NCI-H748 treated with DMSO at 0.1 percent for 48 hours (cell line): ENCODE measurements at places on chromosomes 1 and 21.

DNA sequence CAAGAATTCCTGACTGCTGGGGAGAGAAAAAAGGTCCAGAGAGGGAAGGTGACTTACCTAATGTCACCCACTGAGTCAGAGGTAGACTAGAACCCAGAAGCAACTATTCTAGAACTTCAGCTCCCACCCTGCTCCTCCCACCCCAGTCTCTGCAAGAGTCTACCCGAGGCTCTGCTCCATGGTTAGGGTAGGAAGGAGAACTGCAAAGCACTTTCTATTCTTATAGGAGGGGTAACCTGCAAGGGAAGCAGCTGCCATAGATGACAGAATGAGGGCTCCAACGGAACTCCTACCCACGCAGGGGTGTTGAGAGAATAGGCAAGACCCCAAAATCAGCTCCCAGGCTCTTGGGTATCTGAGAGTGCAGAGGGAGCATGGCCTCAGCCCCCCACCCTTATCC is 4.3 kb downstream of the SLC9A1 start:
- DNase-seq = no peak

DNA sequence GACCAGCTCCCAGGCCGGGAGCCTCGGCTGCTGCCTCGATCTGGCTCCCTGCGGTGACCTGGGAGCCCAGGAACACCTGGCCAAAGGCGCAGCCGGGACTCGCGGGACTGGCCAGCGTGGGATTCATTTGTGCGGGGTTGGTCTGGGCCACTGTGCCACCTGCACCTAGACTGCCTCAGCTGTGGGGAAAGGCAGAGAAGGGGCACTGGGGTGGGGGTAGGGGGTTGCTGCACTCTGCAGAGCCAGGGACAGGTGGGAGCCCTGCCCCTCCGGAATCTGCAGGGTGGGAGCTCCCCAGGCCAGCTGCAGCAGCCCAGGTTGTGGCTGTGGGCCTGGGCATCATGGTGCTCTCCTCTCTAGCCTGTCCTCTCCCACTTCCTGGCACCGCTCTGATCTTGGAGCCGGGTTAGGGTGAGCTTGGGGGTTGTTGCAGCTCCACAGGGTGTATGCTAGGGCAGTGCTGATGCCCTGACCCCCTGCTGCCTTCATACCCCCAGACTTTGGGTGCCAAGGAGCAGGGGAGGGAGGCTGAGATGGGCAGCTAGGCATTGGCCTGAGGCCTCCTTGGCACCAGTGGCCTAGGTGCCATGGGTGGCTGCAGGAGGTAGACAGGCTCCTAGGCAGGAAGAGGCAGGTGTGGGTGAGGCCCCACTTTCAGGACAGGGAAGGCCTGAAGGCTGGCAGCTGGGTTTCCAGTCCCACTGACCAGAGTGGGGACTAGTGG is 57.5 kb upstream of the ETV3 start:
- DNase-seq = no peak

- no peak for DNase-seq
Observed at GRCh38 chr1:109864930-109865612, 45.6 kb upstream of the CSF1 start.

DNA sequence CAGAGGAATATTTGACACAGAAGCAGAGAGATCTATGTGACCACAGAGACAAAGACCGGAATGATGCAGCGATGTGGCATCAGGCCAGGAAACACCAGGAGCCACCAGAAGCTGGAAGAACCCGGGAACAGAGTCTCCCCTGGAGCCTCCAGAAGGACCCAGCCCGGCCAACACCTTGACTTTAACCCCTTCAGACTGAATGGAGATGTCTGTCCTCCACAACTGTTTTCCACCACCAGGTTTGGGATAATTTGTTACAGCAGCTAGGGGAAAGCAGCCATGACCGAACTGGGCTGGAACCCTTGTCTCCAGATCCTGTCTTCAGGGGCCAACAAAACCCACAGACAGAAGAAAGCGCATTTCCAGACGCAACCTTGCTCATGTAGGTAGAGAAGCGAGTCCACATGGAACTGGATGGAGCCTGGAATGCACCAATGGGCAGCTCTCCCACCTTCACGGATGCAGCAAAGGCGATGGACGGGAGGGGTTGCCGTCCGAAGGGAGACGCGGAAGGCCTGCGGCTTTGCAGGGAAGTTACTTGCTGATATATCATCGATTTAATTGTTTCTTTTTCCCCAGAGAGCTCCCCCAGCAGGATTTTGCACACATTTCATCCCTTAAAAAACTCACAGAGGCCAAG is 396.6 kb downstream of the NPHP4 start:
- no peak for DNase-seq

GRCh38 chr1:42279055-42279454 is 56.0 kb downstream of the FOXJ3 start:
- no peak for DNase-seq

DNA sequence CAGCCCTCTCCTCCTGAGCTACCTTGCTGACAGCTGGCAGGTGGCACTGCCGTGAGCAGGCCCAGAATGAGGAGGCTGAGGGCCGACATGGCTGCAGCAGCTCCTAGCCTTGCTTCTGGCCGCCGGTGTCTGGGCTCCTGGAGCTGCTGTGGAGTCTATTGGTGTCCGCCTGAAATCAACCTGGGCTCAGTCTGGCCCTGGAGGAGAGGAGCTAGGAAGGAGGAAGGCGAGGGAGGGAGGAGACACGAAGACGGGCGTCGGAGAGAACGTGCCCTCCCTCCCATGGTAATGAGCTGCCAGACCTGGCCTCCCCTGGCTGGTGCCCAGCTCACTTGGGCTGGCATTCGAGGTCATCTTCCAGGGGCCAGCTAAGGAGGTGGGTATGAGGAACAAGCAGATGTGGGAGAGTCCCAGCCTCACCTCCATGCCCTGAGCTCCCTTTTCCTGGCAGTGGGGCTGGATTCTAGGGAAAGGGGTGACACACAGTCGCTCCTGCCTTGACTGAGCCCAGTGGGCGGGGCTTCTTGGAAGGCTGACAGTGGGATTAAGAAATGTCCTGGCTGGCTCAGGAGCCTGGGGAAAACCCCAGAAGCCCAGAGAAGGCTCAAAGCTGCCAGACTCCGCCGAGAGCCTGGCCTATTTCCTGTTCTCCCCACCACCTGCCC is at the start of gene PDZK1IP1:
TSS of gene PDZK1IP1 (minus strand) at position 193 of the 665 bp plus-strand sequence. CDS start at position 89, 104 bp downstream.
- no peak for DNase-seq

DNA sequence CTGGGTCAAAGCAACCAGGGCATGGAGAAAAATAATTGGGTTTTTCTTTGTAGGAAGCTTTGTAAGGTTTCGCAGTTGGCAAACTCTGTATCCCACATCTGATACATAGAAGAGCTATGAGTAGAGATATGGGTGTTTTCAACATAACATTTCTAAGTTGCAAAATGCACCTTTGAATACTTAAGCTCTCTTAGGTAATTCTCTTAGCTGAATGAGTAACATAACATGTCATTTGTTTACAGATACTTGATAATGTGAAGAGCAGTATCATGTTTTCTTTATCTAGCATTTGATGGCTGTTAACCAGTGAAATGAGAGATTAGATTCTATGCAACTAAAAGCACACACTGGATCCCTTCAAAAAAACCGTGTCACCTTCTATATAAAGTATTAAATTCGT is 21.6 kb downstream of the RAVER2 start:
- no peak for DNase-seq

GRCh38 chr1:199272628-199273086 is 633.8 kb downstream of the PTPRC start:
- no peak for DNase-seq

- no peak for DNase-seq
Observed at GRCh38 chr1:8670371-8670818, 147.0 kb downstream of the RERE start.

DNA sequence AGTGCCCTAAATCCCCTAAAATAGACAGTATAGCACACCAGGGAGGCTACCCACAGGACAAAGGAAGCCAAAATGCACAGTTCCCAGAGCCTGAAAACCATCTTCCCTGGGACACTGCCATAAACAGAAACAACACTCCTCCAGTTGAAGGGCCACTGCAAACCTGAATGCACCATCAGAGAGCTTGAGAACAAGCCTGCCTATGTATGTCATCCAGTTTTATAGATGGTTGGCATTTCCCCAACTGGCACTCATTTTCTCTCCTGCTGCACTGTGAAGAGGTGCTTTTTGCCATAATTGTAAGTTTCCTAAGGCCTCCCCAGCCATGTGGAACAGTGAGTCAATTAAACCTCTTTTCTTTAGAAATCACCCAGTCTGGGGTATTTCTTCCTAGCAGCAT is 169.0 kb downstream of the AGBL4 start:
- DNase-seq = no peak

- DNase-seq = no peak
Observed at GRCh38 chr1:54818461-54819194, 17.5 kb upstream of the TTC22 start.

- DNase-seq = no peak
Observed at GRCh38 chr1:63670164-63670563, 77.0 kb downstream of the PGM1 start.

GRCh38 chr1:29180497-29181412 is 945 bp downstream of the SRSF4 start:
- DNase-seq = peak; percentile 47

- no peak for DNase-seq
Observed at GRCh38 chr1:227401562-227402342, 83.5 kb upstream of the CDC42BPA start.

DNA sequence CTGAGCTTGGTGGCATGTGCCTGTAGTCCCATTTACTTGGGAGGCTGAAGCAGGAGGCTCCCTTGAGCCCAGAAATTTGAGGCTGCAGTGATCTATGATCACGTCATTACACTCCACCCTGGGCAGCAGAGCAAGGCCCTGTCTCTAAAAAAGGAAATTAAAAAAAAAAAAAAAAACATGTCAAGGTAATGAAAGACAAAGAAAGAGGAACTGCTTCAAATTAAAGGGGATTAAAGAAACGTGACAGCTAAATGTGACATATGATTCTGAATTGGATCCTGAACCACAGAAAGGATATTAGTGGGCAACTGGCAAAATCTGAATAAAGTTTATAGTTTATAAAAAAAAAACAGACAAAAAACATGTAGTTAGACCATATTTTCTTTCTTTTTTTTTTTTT is 3.8 kb upstream of the C2CD4D start:
- DNase-seq = no peak

- no peak for DNase-seq
Observed at GRCh38 chr1:37622131-37622530, 12.6 kb downstream of the RSPO1 start.

- no peak for DNase-seq
Observed at GRCh38 chr1:186055846-186056245, 319.2 kb downstream of the TPR start.

GRCh38 chr1:21703318-21703963 is 34.3 kb upstream of the RAP1GAP start:
- DNase-seq = no peak

GRCh38 chr1:9050803-9051202 is 18.6 kb downstream of the SLC2A5 start:
- no peak for DNase-seq

GRCh38 chr1:40929155-40929554 is 50.3 kb upstream of the CTPS1 start:
- no peak for DNase-seq

DNA sequence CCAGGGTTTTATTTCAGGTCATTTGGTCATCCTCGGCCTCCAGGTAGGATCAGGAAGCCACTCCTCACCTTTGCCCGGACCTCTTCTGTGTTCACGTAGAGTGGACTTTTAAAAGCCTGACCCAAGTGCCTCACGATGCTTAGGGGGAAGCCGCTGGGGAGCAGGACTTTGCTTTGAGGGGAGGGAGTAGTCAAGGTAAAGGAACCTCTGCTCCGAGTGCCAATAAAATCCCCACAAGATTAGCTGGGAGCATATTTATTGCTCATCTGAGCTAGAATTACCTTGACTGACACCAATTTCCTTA is 603 bp upstream of the DHRS3 start:
- no peak for DNase-seq

- DNase-seq = no peak
Observed at GRCh38 chr21:36478207-36478701, 1.7 kb downstream of the CLDN14 start.

DNA sequence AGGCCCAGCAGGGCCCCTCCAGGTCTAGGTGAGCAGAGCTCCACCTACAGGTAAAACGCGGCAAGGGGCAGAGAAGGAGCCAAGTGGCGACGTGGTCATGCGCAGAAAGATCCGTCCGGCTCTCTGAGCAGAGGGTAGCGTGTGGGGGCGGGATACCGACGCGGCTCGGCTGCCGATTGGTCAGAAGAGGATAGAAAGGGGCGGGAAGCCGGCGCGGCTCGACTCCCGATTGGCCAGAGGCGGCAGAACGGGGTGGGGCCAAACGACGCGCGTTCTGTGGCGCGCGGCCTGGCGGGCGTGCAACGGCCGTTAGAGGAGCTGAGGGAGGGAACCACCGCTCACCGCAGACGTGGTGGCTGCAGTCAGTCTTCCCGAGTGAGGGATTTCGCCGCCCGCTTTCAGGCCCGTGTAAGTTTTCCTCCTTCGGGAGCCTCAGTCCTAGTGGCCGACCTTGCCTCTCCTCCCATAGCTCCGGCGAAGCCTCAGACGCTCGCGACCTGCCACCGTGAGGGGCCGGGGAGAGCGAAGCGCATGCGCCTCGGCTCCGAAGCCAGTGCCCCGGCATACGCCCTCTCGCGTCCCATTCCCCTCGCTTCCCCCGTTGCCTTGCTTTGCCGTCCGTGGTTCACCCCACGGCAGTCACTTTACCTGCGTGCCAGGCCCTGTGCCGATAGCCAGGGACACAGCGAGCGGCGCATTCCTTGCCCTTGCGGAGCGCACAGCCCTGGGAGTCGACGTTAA is at the start of gene CEP85:
TSS of gene CEP85 (plus strand) at position 298 of the 741 bp plus-strand sequence. CDS start 5,584 bp downstream, outside the sequence.
- peak; percentile 91 for DNase-seq

GRCh38 chr1:25066731-25067517 is 136.8 kb upstream of the RUNX3 start:
- DNase-seq = no peak

DNA sequence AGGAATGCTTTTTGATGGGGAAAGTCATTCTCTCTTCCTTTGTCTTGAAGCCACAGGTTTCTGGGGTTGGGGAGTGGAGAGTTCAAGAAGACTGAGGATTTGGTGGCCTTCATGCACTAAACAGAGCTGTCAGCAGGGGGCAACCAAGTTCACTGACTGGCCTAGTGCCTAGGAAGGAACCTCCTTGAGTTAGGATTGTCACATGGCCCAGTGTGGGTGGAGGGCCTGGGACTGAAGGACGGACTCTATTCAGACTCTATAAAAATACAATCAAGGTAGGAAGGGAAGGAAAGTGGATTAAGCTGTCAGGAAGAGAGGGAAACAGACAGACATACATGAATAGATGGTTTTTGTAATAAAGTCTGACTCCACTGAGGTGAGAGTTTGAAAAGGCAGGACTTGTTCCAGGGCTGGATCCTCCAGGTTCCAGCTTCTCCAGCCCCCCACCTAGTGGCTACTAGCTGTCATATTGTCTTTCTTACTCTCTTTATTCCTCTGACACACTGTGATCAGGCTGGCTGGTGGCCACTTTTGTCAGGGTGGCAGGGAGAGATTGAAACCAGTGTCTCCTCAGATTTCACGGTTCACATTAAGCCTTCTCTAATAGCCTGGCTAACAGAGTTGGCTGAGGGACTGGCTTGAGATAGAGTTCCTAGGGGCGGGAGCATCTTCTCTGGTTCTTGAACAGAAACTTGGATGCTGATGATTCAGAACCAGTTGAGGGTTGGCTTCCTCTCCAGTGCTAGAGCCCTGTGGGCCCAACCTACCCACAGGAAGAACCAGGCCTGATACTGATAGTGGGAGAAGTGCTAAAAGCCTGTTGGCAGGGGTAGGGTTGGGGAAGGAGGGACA is 4.1 kb upstream of the SH3BGRL3 start:
- DNase-seq = peak; percentile 1

GRCh38 chr1:53508991-53509666 is 49.9 kb downstream of the DMRTB1 start:
- DNase-seq = no peak

GRCh38 chr1:207821464-207822045 is 69.7 kb downstream of the CD46 start:
- no peak for DNase-seq

GRCh38 chr1:4549930-4550329 is 104.5 kb upstream of the AJAP1 start:
- DNase-seq = no peak

GRCh38 chr1:101728029-101728428 is 268.7 kb downstream of the OLFM3 start:
- no peak for DNase-seq
